A549 treated with ZK216348 at 1 μM for 4 hours (cell line): ENCODE measurements at places on chromosomes 11 and 22. TPM values are rescaled to one million over a fixed set of nuclear protein-coding genes. Genes with fewer than 3 reads are reported as not detected.

The SYT7 gene
- 0.78 to 1.3 TPM (median 1.2 TPM) in 5 replicates for total RNA-seq

The KCNJ5 gene
- 0.09 to 0.12 TPM in 2 of 5 replicates, not detected in the others for total RNA-seq

The DUSP8 gene
- total RNA-seq = 0.88 to 1.6 TPM (median 1.0 TPM) in 5 replicates

The KRTAP5-7 gene
- total RNA-seq = not detected in 5 replicates

The OR8G1 gene
- total RNA-seq = not detected in 5 replicates

The HEPHL1 gene
- not detected in 5 replicates for total RNA-seq

The RBFOX2 gene
- total RNA-seq = 26.6 to 33.8 TPM (median 31.1 TPM) in 5 replicates

The SERHL2 gene
- 0.14 to 0.27 TPM (median 0.26 TPM) in 3 of 5 replicates, not detected in the others for total RNA-seq

The IGLL1 gene
- total RNA-seq = not detected in 5 replicates

The NXPE2 gene
- not detected in 5 replicates for total RNA-seq

The MUC5B gene
- 1.2 to 6.5 TPM (median 3.8 TPM) in 5 replicates for total RNA-seq

The CRACR2B gene
- 2.9 to 5.2 TPM (median 4.7 TPM) in 5 replicates for total RNA-seq

The MUC2 gene
- 0.26 to 0.59 TPM (median 0.36 TPM) in 5 replicates for total RNA-seq

The OR52N4 gene
- not detected in 5 replicates for total RNA-seq

The MS4A6E gene
- not detected in 5 replicates for total RNA-seq

The PNPLA3 gene
- total RNA-seq = 0.52 to 1.7 TPM (median 1.3 TPM) in 5 replicates

The UBQLNL gene
- total RNA-seq = 0.09 TPM in 1 of 5 replicates, not detected in the others

The RCOR2 gene
- total RNA-seq = 0.64 to 1.0 TPM (median 0.95 TPM) in 5 replicates

The SCN3B gene
- total RNA-seq = 0.08 to 0.31 TPM (median 0.13 TPM) in 5 replicates

The OR52I1 gene
- total RNA-seq = not detected in 5 replicates

The CRYBB1 gene
- total RNA-seq = not detected in 5 replicates

The VWA5A gene
- total RNA-seq = 0.09 to 0.28 TPM (median 0.21 TPM) in 4 of 5 replicates, not detected in the other

The TTC36 gene
- total RNA-seq = not detected in 5 replicates

The MMP12 gene
- 0.12 to 0.13 TPM in 2 of 5 replicates, not detected in the others for total RNA-seq

The SHANK3 gene
- total RNA-seq = 1.9 to 6.0 TPM (median 5.2 TPM) in 5 replicates

The C22orf23 gene
- 0.17 to 0.24 TPM in 2 of 5 replicates, not detected in the others for total RNA-seq

The SLC6A5 gene
- total RNA-seq = not detected in 5 replicates

The IRF7 gene
- 3.3 to 7.2 TPM (median 6.7 TPM) in 5 replicates for total RNA-seq

The C11orf21 gene
- not detected in 5 replicates for total RNA-seq

The HTR3A gene
- not detected in 5 replicates for total RNA-seq

The OTOG gene
- not detected in 5 replicates for total RNA-seq

The FLRT1 gene
- 0.06 TPM in 1 of 5 replicates, not detected in the others for total RNA-seq

The LRRC55 gene
- not detected in 5 replicates for total RNA-seq

The BCO2 gene
- 0.49 to 1.9 TPM (median 1.6 TPM) in 5 replicates for total RNA-seq

The LAYN gene
- total RNA-seq = 4.1 to 4.4 TPM (median 4.2 TPM) in 5 replicates

The SLC35F2 gene
- total RNA-seq = 41.1 to 45.4 TPM (median 42.0 TPM) in 5 replicates

The TRIM48 gene
- not detected in 5 replicates for total RNA-seq

The NRGN gene
- 7.3 to 12.6 TPM (median 11.1 TPM) in 5 replicates for total RNA-seq

The MIOX gene
- not detected in 5 replicates for total RNA-seq
